ENCODE measurements at places on chromosomes 5 and 9.

GRCh38 chr5:137651022-137651421, 84.9 kb downstream of the KLHL3 start:
- no peak for DNase-seq

DNA sequence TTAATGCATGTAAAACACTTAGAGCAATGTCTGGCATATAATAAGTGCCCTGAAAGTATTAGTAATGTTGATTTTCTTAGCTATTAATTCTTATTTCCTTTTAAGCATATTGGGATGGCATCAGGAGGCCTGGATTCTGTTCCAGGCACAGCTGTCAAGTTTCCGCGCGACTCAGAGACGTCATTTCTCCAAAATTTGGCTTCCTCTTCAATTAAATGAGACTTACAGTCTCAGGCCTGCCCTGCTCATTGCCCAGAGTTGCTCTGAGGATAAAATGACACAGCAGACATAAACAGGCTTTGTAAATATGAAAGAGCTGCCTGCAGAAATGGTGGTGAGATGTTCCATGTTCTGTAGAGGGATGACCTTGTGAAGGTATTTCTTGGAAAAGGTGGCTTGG, 159.8 kb upstream of the GLRA1 start:
- no peak for DNase-seq

DNA sequence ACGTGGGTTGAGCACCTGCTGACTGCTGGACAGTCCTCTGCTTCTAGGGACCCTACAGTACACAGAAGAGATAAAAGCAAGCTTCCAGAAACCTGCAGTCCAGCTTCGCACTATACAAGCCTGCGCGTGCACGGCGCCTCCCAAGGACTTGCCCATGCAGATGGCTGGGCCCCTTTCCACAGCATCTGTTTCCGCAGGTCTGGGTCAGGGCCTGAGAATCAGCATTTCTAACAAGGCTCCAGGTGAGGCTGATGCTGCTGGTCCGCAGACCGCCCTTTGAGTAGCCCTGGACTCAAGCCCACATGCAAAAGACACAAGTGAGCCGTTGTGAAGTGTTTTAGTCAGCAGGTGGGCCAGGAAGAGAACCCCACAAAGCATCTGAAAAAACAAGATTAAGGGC, 133.1 kb downstream of the HSD17B3 start:
- no peak for DNase-seq

GRCh38 chr9:107216329-107216728, 66.8 kb upstream of the RAD23B start:
- DNase-seq = no peak

DNA sequence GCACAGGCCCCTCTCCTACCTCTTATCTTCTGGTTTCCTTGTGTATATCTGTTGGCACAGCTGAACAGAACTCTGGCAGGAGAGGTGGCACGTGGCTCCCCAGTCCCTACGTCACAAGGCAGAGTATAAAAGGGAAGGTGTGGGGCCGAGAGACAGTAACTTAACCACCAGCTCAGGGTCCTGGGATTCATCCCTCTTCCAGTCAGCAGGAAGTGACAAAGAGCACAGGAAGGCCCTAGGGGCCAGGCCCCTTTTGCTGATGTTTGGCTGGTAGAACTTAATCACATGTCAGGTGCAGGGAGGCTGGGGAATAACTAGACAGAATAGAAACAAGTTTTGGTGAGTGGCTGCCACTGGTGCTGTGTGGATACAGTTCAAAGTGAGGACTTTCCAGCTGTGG, 4.5 kb upstream of the ICE1 start:
- DNase-seq = no peak

GRCh38 chr9:116812231-116813030, 125.3 kb downstream of the TRIM32 start:
- no peak for DNase-seq

DNA sequence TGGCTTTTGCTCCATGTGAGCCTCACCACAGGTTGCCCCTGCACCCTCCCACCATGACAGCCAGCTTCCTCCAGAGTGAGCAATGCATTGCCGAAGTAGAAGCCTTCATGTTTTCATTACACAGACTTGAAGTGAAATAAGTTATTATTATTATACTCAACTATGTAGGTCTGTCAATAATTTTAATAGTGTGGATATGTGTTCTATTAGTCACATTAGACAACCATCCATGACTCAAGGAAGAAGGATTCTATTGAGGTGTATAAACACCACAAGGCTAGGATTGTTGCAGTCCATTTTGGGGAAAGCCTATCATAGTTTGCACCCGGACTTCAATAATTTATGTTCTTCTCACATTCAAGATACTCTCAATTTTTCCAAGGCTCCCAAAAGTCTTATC, 369.5 kb downstream of the TAF11L14 start:
- no peak for DNase-seq

- DNase-seq = no peak
These were observed 17.3 kb downstream of the TLN1 start for GRCh38 chr9:35714579-35715252.

GRCh38 chr5:161098516-161098915, 246.5 kb upstream of the ATP10B start:
- no peak for DNase-seq

DNA sequence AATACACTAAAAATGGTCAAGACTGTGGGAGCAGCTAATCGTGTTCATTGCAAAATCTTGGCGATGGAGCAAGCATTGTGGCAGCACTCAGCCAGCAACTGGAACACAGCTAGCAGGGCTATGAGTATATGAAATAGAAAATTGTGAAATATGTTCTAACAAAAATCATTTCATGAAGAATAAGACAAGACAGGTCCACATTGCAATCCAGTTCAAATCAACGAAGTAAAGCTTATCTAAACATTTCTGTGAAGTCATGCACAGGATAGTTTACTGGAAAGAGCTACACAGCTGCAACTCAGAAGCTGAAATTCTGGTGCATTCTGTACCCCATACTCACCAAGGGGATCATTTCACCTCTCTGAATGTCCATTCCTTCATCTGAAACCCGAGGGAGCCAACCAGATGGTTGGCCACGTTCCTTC, 5.3 kb upstream of the NFIL3 start:
- DNase-seq = no peak

DNA sequence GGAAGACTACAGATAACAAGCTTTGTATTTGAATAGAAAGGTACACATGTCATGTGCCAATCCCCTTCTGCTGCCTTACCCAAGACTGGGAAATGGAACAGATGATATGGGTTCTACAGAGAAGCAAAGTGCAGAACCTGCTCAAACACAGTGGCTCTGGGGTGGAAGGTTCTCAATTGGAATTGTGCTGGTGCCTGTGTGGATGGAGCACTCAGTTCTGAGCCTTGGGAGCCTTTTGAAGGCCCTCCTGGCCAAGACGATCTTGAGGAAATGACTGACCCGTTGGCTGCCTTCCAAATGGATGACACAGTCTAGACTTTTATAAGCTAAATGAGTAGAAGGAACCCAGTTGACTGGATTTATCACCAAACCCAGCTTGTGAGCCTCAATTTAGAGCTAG, 4.2 kb upstream of the PRSS3 start:
- DNase-seq = no peak

GRCh38 chr5:151110992-151111391, 30.2 kb upstream of the TNIP1 start:
- no peak for DNase-seq

DNA sequence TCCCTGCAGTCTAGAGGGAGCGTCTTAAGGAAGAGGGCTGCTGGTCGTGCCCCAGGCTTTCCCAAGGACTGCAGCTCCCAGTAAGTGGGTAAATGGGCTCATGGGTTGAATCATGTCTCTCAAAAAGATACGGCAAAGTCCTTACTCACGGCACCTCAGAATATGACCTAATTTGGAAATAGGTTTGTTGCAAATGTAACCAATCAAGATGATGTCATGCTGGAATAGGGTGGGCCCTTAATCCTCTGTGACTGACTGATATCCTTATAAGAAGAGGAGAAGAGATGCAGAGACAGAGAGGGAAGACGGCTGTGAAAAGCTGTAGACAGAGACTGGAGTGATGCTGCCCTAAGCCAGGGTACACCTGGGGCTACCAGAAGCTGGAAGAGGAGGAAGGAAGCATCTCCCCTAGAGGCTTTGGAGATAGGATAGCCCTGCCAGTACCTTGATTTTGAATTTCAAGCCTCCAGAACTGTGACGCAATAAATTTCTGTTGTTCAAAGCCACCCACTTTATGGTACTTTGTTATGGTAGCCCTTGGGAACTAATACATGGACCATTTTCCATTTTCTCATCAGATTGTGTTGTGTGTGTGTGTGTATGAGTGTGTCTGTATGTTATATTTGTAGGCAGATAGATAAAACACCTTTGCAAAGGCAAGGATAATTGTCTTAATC, 15.0 kb downstream of the GALNT10 start:
- DNase-seq = no peak

GRCh38 chr5:28165096-28165495, 1126.7 kb upstream of the CDH9 start:
- DNase-seq = no peak

- no peak for DNase-seq
These were observed 140.8 kb upstream of the ZNF608 start for GRCh38 chr5:124887223-124887622.

- no peak for DNase-seq
These were observed 150.9 kb downstream of the OSTF1 start for GRCh38 chr9:75239176-75239575.

DNA sequence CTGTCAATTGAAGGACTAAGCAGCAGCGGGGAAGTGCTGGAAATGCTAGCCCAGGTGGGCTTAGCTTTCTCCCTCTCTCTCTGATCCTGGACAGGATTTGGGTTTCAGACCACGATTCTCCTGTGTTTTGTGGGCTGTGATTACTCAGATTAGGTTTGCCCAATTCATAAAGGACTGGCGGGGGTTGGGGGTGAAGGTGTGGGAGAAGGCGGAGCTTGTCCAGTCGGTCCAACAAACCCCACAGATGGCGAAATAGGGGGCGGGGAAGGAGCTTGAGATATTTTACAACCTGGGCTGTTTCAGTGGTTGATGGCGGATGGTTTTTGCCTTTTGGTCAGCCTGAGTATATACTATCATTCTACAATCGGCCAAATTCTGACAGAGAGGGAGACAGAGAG, 35.2 kb downstream of the PCDHAC2 start:
- DNase-seq = no peak

DNA sequence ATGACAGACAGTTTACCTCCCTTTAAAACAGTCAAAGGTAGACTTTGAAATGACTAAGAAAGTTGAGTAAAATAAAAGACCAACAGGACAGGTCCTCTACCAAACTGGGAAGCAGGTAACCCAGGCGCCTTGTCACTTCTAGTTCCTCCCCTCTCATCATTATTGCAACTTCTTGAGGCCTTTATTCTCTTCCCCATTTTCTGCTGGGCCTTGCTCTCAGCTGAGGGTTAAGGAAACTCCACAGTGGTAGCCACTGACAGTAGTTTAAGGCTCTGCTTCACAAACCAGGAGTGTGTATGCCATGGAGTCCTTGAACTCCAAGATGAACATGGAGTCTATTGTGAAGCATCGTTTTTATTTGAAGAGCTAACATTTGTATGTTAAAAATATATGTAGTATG, 36.9 kb upstream of the TCERG1 start:
- DNase-seq = no peak

DNA sequence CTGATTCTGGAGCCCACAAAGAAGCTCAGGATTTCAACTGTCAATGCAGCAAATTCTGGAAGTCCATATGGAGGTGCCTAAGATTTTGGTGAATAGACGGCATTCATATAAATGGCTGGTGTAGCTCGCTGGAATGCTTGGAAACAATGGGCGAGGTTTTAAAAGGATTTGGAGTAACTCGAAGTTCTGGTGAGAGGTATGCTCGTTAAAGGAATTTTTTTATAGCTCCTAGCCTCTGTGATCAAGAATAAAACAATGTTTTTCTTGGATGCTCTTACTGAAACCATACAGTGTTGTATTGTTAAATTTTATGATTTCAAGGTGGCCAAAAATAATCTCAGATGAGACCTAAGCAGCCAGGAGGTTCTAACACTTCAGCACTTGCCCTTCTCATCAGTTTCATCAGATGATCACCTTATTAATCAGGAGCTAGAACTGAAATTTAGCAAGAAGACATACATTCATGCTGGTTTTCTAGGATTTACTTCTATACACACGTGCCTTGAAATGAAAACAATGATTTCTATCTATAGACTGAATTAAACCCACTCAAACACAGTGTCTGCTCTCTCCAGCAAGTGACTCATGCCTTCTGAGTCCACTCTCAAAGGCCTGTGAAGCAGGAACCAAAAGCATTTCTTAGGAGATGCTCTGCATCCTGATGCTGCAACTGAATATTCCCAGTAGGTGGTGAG, 79.2 kb downstream of the OTULIN start:
- DNase-seq = no peak

DNA sequence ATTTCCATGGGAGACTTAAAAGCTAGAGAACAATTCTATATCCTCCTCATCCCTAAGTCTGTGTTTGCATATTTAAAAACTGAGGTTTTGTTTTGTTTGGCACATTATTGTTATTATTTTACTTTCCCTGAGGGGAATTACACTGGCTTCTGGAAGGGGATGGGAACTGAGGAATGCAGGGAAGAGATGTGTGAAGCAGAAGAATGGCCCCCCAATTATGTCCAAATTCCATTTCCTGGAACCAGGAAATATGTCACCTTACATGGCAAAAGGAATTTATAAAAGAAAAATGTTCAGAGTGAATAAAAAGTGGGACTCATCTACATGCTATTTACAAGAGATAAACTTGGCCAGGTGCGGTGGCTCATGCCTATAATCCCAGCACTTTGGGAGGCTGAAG, 129.8 kb downstream of the MARCHF11 start:
- no peak for DNase-seq

DNA sequence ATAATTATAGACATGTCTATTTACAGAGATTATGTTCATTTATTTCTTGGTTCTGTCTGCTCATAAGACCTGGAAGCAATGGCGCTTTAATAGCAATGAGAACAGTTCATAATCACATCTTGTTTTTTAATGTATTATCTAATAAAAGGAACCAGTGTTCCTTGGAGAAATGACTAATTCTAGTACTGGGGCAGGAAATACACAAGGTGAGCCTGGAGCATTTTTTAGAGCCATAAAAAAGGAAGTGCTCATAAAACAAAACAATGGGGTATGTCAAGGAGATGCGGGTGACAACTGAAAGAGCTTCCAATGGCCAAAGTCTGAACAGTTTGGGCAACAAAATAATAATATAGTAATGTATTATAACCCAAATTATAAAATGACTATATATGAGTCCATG, 531.9 kb upstream of the CHD1 start:
- DNase-seq = no peak

DNA sequence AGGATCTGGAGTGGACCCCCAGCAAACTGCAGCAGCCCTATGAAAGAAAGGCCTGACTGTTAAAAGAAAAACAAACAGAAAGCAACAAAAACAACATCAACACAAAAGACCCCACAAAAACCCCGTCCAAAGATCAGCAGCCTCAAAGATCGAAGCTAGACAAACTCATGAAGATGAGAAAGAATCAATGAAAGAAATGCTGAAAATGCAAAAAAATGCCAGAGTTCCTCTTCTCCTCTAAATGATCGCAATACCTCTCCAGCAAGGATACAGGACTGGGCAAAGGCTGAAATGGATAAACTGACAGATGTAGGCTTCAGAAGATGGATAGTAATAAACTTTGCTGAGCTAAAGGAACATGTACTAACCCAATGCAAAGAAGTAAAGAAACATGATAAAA, 526.3 kb upstream of the DAB2 start:
- no peak for DNase-seq

All from CD4-positive, alpha-beta T cell treated with Interleukin-6 at 100 ng/mL for 8 hours (primary cell).